ENCODE measurements at places on chromosomes 3 and 15.

DNA sequence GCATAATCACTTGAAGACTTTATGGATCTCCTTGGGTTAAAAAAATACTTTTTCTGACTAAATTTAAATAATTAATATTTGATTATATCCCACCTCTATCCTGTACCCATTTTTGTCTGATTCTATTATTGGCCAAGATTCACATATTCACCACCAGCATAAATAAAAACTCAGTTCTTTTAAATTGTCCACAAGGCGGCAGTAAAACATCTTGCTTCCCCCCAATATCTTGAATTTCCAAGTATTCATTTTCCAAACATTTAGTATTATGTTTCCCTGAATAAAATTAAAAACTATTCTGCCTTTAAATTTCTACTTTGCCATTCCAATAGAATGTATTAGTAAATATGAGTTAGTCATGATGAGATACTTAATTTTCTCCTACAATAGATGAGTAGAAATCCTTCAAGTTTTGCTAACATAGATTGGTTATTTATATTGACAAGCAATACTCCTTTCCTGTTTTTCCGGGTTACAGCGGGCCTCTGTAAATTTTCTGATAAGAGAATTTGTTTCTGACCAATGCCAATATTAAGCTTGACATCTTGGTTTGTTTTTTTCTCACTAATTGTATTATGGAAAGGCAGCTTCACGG is 218.7 kb upstream of the MDFIC2 start:
- DNase-seq: no peak

DNA sequence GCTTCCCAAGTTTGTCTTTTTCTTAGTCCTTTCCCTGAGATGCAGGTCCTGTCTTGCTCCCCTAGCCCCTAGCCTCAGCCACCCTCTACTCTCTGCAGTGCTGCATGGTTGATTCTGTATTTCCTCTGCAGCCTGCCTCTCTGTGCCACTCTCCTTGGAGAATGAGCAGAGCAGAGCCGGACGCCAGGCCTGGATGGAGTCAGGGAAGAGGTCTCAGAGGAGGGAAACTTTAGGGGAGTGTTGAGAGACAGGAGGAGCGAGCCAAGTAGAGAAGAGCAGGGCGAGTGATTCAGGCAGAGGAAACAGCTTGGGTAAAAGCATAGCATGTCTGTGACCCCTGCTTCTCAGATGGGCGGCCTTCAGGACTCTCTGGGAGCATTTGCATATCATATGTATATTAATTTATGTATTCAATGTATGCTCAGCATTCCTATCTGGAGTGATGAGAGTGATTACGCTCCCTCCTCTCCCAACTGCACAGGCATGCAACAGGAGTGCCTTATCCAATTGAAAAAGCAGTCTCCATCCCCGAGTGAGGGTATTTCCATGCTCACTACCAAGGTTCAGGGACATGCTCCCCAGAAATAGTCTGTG is 166.7 kb downstream of the RORA start:
- no peak for DNase-seq

GRCh38 chr3:55571913-55572312 is 84.8 kb upstream of the WNT5A start:
- no peak for DNase-seq

DNA sequence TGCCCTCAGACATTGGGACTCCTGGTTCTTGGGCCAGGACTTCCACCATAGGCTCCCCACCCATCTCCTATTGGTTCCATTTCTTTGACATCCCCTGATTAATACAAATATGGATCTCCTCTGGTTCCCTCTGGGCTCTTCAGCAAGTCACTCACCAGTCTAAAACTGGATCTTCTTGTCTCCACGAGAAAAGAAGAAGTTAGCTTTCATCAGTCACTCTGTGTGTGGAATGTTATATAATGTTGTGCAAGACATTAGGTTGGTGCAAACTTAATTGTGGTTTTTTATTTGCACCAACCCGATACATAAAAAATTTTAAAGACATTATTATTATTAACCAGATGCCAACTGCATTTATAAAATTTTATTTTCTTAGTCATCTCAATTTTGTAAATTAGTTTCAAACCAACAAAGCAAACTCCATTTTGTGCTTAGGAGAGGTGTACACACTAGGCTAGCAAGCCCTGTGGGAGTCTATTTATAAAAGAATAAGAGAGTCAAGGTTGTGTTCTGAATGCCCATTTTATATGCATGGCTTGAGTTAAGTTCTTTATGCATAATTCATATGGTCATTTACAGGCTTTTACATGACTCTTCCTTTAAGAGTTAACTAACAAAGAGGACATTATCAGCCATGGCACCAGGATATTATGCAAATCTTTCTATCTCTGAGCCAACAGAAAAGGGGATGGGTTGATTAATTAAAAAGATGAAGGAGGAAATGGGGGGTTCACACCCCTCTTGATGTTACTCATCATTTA is 35.1 kb upstream of the IL12A start:
- no peak for DNase-seq

DNA sequence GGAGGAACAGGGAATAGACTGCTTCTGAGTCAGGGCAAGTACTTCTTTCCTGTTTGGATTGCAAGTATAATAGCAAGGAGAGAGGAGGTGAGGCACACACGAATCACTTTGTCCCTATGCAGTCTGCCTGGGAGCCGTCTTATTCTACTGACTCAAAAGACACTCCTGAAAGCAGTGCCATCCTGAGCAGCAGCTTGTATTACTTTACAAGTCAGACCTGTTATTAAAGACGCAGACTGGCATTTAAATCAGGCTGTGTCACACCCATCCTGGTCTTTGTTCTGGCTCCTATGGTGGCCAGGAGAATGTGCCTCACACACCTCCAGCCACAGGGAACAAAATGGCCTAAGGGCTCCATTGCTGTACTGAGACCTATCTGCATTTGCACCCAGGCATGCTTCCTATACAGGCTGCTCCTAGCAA is 17.9 kb upstream of the SQOR start:
- no peak for DNase-seq

GRCh38 chr3:126124148-126124868 is 40.4 kb upstream of the SLC41A3 start:
- DNase-seq: no peak

DNA sequence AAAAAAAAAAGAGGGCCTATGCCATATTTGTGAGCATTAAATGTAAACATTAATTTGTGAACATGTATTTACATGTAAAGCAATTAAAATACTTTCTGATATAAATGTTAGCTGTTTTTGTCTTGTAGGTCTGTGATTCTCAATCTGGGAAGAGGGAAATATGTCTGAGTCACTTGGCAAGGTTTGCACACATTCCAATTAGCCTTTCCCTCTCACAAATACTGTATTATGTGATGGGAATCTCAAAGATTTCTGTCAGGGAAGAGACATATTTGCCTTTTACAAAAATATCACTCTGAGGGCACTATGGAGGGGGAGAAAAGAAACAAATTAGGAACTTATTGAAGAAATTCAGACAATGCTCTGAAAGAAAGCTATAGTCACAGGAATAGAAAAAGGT is 483.6 kb downstream of the GBE1 start:
- DNase-seq: no peak

GRCh38 chr15:58182460-58183163 is 44.4 kb downstream of the AQP9 start:
- peak; percentile 63 for DNase-seq

DNA sequence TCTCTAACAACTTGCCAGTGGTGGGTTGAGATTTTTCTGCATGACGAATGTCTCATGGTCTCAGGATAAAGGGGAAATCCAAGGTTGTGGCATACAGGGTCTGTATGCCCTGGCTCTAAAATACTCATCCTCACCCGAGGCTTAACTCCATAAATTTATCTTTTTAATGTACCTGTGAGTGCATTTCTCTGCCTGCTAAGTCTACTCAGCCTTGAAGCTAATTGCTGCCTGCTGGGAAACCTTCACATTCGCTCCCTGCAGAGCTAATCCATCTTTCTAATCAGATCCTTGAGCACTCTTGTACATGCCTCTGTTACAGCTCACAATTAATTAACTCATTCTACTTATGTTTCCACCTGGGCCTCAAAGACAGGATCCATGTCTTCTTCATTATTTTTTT is 93.8 kb downstream of the CMSS1 start:
- no peak for DNase-seq

DNA sequence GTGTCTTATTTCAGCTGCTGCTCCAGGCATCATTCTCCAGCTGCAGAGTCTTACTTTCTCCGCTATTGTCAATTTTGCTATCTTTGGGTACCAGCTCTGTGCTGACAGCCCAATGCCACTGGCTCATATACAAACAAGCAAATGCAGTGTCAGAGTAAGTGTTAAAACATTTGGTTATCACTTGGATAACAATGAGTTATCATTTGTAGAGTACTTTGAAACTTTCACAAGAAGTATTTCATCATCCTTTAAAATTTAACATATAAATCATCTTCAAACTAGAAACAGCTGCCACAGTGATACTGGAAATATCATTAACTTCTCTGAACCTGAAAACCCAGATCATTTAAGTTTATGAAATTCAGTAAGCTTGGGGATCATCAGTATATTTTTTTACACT is 13.8 kb downstream of the TSPAN3 start:
- no peak for DNase-seq

- no peak for DNase-seq
Measured at GRCh38 chr3:33724256-33724655, 6.2 kb upstream of the CLASP2 start.

- no peak for DNase-seq
Measured at GRCh38 chr15:78239811-78240210, 5.4 kb upstream of the ACSBG1 start.

GRCh38 chr3:80526153-80526552 is 758.4 kb upstream of the ROBO1 start:
- no peak for DNase-seq

GRCh38 chr3:129614927-129615363 is 8.5 kb upstream of the PLXND1 start:
- DNase-seq: no peak
